ENCODE measurements at places on chromosomes 7 and 10.

- no peak for DNase-seq
These were observed 44.3 kb upstream of the KLHL7 start for GRCh38 chr7:23061327-23061726.

DNA sequence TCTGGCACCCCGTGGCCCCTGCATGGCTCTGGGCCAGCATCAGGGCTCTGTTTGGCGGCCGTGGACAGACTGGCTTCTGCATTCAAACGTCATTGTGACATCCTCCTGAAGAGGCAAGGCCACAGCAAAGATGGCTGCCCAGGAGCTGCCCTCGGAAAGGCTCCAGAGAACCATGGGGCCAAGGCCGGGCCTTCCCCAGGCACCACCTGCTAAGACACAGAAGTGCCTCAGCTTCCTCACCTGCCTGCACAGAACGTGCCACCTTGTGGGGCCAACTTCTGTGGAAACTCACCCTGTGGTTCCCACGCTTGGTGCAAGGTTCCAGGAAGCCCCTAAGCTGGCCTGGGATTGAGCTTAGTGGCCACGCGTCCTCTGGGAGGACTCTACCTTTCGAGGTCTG is 396.9 kb downstream of the PTPRN2 start:
- DNase-seq: no peak

GRCh38 chr7:51276967-51277366 is 39.6 kb downstream of the COBL start:
- no peak for DNase-seq

DNA sequence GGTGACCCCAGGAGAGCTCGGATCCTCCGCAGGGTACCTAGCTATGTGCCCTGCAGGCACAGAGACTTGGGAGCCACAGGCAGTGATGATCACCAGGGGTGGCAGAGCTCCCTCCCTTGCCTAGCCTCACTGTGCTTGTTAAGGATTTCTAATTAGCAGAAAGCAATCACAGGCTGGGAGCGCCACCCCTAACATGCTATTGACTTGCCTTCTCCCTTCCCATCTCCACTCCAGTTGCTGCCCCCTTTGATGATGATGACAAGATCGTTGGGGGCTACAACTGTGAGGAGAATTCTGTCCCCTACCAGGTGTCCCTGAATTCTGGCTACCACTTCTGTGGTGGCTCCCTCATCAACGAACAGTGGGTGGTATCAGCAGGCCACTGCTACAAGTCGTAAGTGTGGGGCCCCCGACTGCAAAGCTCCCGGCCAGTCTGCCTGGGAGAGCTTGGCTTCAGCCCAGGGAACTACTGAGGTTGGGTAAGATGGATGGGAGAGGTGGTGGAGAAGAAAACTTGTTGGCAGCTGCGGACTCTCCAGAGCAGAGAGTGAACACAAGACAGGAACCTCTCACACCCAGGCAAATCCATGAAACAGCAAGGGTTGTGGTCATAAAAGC is 1.2 kb downstream of the PRSS1 start:
- no peak for DNase-seq

GRCh38 chr10:72016608-72017300 is 52.6 kb downstream of the CHST3 start:
- no peak for DNase-seq

- no peak for DNase-seq
These were observed 121.9 kb downstream of the BBS9 start for GRCh38 chr7:33251301-33251700.

All from erythroblast (primary cell).